Stimulated activated CD4-positive, alpha-beta T cell treated with anti-CD3 and anti-CD28 coated beads, Interleukin-1b, Interleukin-23, amount 100 ng/mL, for 24 hours (primary cell): ENCODE measurements at places on chromosomes 2 and 18.

DNA sequence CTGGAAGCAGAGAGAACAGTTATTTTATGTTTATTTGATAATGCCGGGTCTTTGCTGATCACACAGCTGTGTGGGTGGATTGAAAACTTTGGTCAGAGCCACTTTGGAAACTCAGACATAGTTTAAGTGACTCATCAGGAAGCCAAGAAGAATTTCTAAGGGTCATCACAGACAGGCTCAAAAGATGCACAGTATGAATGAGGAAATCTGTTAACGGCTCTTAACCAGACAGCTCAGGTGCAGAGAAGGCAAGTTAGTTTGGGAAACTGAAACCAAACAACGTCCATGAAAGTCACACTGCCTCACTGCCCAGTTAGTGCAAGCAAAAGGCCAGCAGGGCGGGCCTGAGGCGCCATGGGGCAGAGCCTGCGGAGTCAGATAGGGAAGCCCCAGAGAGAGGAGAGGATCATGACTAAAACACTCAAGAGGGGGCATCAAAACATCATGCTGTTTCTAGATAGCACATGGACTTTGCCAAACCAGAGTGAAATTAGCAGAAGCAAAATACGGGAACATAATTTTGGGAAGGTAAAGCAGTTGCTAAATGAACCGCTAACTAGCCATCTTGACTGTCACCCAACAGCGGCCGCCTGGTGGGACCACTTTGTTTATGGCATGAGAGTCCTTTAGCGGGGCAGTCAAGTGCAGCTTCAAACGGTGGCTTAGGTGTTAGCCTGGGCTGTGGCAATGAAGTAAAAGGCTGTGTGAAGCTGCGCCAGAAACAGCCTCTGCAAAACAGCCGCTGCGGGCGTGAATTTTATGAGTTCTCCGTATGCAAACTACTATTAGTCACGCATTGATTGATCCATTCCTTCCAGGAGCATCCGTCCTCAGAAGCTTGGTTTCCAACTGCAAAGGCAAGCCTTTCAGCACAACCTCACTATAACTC lies 101.2 kb downstream of the KCTD18 start:
- DNase-seq: no peak

GRCh38 chr18:183769-184168 lies 25.4 kb downstream of the USP14 start:
- no peak for DNase-seq

- no peak for DNase-seq
These were observed 4.3 kb downstream of the RAX start for GRCh38 chr18:59268721-59269562.

- no peak for DNase-seq
These were observed 368.9 kb downstream of the PID1 start for GRCh38 chr2:228902176-228902575.
